Activated CD4-positive, alpha-beta memory T cell treated with anti-CD3 and anti-CD28 coated beads for 36 hours (primary cell): ENCODE measurements at places on chromosomes 7 and 10. TPM values are rescaled to one million over a fixed set of nuclear protein-coding genes. Genes with fewer than 3 reads are reported as not detected.

GRCh38 chr7:20574784-20575720, 40.4 kb upstream of the ABCB5 start:
- no peak for DNase-seq

- DNase-seq, result no peak
Measured at GRCh38 chr10:78553792-78554191, 515.0 kb upstream of the ZMIZ1 start.

GRCh38 chr10:46518028-46518725, 38.3 kb downstream of the GPRIN2 start:
- DNase-seq, result peak; percentile 4

DNA sequence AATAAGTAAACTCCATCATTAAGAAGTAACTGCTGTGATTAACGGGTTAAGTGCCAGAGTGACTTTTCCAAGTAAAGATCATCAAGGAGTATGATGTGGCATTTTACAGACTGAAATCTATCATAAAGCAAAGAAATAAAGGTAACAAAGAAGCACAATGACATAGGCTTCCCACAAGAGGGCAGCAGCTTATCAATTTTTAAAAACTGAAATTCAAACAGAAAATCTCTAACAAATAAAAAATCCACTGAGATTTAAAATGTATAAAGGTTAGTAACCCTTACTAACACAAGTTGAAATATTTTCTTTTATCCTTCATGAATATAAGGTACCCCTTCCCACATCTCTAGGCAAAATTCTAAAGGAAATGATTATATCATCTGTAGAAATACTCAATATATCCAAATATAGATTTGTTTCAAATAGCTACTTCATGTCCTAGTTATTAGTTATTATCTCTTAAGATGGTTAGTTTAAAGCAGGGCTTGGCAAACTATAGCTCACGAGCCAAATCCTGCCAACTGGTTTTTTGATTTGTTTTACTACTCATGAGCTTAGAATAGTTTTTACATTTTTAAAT, 29.2 kb downstream of the FAM3C start:
- no peak for DNase-seq

DNA sequence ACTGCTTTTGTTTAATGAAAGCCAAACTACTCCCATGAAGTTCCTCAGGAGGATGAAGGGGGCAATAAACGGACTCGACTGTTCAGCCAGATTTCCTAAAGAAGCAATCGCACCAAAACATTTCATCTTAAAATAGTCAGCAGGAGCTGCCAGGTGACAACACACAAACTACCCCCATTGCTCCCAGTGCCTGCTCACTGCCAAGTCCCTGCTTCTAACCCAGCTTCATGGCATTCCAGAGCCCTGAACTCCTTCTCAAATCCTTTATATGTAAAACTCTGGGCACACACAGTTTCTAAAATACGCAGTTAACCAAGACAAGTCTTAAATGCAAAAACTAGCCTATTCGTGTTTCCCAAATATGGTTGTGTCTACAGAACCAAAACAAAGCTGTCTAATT, 110.0 kb downstream of the SORBS1 start:
- no peak for DNase-seq

GRCh38 chr7:86328801-86329433, 314.8 kb upstream of the GRM3 start:
- no peak for DNase-seq

DNA sequence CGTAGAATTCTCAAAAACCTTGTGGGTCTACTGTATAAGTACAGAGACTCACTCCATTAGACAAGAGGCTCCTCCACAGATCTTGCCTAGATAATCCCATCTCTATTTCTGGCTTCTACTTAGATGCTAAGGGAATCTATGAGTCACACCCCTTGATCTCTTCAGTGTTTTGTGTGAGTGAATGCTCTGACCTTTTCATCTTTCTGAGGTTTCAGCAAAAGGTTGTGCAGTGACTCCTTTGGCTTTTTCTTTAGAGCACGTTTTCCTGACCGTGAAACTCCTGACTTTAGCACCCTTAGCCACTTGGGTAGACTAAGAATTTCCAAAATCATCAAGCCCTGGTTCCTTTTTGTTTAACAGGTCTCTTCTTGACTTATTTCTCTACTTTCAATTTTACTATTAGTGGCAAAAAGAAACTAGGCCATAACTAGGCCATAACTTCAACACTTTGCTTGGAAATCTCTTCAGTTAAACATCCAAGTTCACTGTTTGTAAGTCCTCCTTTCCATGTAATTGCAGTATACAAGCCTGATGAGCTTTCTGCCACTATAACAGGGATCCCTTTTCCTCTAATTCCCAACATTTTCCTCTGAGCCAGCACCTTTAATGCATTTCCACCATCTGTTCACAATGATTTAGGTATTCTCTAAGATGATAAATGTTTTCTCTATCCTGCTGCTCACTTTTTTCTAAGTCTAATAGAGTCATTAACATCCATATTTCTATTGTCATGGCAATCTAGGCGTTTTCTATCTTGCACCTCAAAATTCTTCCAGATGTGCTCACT, 19.4 kb downstream of the COPG2 start:
- DNase-seq, result peak; percentile 42

DNA sequence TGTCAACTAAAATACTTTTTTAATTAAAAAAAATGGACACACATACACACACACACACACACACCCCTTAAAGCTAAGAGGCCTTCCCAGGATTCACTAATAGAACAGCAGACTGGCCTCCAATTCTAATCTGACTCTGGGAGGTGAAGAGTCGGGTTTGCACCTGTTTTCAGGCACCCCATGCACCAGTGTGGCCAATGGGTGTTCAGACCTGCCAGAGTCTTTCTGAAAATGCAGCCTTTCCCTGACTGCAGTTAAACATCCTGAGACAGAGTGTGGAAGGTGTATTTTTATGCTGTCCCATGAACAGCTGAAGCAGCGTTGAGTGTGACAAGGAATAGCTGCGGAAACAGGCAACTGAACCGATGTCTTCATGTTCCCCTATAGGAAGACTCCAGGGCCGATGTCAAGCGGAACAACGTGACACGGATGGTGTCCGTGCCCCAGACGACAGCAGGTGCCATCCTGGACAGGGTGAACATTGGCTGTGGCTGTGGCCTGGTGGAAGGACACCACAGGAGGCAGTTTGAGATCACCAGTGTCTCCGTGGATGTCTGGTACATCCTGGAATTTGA, 74.6 kb upstream of the LYZL2 start:
- DNase-seq, result peak; percentile 30

GRCh38 chr10:21510241-21511094, 15.0 kb downstream of the SKIDA1 start:
- DNase-seq, result no peak

GRCh38 chr7:95921543-95921942, 149.2 kb downstream of the DYNC1I1 start:
- DNase-seq, result no peak

DNA sequence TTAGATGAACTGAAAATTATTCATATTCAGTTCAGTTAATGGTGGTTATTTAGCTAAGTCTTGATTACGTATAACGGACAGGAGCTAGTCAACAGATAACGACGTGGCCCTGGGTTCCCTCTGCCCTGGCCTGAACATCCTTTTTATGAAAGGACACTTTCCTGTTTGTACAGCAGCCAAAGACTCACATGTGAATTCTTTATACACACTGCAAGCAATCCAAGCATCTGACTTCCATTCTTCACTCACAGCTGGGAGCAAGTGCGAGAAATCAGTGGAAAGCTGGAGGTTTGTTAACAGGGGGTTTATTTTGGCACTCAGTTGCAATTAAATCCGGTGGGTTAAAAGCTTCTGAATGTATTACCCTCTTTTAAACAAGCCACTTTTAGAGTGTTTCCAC, 148.1 kb upstream of the GDF10 start:
- no peak for DNase-seq

GRCh38 chr7:26201247-26202018, at the start of gene CBX3:
Gene CBX3, plus strand, starts transcription at chr7:26201745. Its CDS starts 1,254 bp downstream, at chr7:26202999.
- peak; percentile 95 for DNase-seq

DNA sequence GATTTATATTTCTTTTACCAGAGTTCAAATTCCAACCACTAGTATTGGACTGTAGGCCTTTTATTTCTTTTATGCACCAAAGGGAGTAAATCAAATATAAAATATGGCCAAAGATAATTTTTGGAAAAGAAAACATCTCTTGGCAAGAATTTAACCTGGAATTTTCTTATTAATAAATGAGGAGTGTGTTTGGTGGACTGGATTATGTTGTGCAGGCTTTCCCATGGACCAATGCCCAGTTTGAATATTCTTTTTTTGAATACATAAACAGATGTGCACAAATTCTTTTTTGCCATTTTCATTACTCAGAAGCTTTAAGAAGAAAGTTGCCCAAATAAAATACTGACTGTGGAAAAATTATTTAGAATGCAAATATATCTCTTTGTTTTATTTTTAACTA, 22.1 kb upstream of the PRKG1 start:
- no peak for DNase-seq

DNA sequence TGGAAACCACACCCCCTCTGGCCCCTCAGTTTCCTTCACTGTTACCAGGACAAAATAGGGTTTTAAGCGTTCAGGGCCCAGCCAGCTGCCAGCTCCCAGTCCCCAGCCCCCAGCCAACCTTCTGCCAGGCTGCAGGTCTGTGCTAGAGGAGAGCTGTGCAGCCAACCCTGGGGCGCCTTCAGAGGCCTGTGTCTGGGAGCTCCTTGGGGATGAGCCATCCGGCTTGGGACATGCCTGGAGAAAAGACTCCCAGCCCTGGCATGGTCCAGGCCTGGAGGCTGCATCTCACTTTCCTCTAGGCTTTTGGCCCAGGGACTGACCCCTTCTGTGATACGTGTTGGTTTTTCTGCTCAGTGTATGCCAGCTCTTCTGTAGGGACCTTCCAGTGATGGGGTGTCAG, 487.6 kb upstream of the MGMT start:
- DNase-seq, result no peak

GRCh38 chr7:98234429-98235147, 17.4 kb downstream of the TECPR1 start:
- no peak for DNase-seq

GRCh38 chr10:104809288-104810090, 168.4 kb downstream of the SORCS3 start:
- DNase-seq, result no peak

- DNase-seq, result no peak
Measured at GRCh38 chr10:13784067-13784466, 197.3 kb downstream of the PRPF18 start.

DNA sequence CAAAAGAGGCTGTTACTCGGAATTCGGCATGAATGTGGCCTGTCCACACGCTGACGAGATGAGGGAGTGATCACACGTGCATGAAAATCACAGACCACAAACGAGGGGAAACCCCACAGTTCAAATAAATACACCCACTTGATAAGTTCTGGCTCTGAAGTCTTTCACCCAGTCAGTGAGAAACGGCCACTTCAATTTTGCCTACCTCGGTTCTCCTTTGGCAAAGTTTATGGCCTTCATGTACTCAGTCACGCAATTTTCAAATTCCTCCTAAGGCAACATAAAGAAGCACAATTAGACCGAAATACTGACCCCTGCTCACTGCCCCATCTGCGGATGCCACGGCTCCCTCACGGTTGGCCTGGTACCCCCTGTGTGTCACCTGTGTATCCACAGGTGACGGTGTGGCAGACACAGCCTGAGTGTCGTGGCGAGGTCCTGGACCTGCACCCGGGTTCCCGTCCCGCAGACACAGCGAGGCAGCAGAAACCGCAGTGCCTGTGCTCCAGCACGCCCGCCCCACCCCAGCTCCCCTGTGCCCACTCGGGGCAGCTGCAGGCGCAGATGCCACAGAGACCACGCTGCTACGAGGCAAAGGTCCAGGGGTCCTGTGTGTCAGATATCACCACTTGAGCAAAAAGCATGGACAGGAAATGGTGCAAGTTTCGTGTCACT, 1.4 kb downstream of the CFAP46 start:
- peak; percentile 26 for DNase-seq

DNA sequence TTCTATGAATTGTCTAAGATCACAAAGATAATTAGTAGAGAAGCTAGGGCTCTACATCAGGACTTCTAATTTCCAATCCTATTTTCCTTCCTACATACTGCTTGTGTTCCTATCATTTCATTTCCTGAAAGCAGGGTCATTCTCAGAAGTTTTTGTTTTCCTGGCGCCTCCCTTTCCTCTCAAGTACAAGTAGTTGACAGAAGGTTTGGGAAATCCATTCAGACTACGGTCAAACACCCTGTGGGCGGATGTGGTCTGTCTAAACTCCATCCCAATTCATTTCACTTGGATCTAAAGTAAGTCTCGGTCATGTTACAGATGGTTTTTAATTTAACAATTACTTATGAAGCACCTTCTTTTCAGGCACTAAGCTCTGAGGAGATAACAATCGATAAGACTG, 221.4 kb downstream of the MTERF1 start:
- no peak for DNase-seq

DNA sequence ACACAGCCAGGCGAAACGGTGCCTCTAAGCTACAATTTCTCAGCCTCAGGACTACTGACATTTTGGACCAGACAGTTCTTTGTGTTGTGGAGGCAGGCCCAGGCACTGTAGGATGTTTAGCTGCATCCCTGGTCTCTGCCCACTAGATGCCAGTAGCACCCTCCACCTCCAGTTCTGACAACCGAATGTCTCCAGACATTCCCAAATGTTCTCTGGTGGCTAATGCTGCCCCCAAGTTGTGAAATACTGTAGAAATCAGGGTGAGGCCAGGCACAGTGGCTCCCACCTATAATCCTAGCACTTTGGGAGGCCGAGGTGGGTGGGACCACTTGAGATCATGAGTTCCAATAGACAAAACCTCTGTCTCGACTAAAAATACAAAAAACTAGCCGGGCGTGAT, 18.2 kb downstream of the HNRNPF start:
- DNase-seq, result peak; percentile 37

GRCh38 chr7:74289659-74290552, 699 bp downstream of the CLIP2 start:
- peak; percentile 41 for DNase-seq

UTF1 gene
- total RNA-seq, result not detected

VPS50 gene
- 18.0 TPM for total RNA-seq

COBL gene
- total RNA-seq, result not detected

CTAGE6 gene
- total RNA-seq, result 1.9 TPM

SPDYE2 gene
- not detected for total RNA-seq

CNOT4 gene
- total RNA-seq, result 16.1 TPM

PDSS1 gene
- total RNA-seq, result 12.9 TPM

MYL10 gene
- total RNA-seq, result not detected

GRM3 gene
- total RNA-seq, result not detected

TEX36 gene
- not detected for total RNA-seq

PHKG1 gene
- total RNA-seq, result 3.0 TPM

GSTO2 gene
- total RNA-seq, result 2.6 TPM

NUTM2A gene
- total RNA-seq, result 0.17 TPM

POU6F2 gene
- total RNA-seq, result not detected

GOT1 gene
- total RNA-seq, result 54.9 TPM

ERVW-1 gene
- not detected for total RNA-seq

SH2D4B gene
- not detected for total RNA-seq
